ENCODE measurements at places on chromosomes 2 and 18.

- no peak for DNase-seq
These were observed 105.5 kb upstream of the ACKR3 start for GRCh38 chr2:236464140-236464539.

- no peak for DNase-seq
These were observed 9.3 kb upstream of the EFHD1 start for GRCh38 chr2:232623768-232624765.

GRCh38 chr18:22471546-22472131, 53.9 kb upstream of the CTAGE1 start:
- no peak for DNase-seq

GRCh38 chr2:184169366-184169765, 429.0 kb upstream of the ZNF804A start:
- DNase-seq, result no peak

DNA sequence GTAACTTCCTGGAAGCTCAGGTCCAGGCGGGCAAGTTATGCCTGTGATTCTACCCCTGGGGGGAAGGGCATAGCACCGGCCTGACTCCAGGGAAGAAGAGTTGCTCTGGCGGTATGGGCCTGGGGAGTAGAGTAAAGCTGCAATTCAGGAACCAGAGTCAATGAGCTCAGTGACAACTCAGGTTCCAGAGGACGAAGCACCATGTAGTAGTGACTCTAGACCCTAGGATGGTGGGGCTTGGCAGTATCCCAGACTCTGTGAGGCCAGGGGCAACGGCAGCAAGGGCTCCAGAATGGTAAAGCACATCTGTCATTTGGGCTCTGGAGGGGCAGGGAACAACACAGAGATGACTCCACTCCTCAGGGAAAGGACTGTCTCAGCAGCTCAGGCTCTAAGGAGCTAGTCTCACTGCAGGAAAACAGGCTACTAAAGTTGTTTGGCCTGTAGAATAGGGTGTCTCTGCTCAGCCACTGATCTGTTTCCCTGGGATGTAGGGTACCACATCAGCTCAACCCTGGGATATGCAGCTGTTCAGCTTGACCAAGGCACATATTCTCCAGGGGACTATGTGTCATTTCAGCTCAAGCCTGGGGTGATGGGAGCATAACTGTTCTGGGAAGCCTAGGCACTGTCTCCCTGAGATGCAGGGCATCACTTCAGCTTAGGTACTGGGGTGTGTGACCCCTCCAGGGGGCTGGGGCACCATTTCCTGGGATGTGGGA, 36.2 kb upstream of the RHOB start:
- DNase-seq, result no peak

GRCh38 chr2:236107942-236108625, 60.1 kb downstream of the GBX2 start:
- no peak for DNase-seq

DNA sequence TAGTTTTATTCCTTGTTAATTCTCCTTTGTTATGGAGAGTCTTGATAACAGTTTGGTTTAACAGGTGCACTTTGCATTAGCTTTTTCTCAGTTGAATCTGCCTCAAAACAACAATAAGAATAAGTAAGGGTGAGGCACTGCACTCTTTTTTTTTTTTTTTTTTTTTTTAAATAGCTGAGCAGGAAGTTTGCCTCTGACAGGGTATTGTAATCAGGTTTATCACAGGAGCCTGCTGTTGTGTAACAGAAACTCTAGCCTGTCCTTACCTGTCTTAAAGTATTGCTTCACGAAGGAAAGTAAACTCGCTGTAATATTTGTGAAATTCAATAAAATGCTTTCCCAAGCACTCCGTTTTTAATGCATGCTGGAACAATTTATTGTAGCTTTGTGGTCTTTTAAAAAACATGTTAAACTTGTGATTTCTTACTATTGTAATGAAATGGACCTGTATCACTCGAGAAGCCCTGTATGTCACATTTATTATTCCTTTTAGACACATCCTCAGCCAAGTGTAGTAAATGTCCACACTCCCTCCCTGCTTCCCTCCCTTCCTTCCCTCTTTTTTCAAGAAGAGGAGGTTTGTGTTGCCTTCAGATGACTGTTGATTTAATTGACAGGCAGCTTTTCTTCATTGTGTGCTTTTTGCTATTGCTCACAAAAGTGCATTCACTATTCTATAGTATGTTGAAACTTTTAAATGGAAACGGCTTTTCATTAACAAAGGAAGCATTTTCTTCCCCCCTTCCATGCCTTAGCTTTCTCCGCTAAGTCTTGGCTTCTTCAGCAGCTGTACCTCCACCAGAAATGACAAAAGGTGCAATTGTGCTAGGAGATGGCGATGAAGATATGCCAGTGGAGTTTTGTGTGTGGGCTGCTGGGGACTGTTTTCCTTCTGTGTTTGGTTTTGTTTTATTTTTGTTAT, 52.7 kb downstream of the TAF1B start:
- no peak for DNase-seq

DNA sequence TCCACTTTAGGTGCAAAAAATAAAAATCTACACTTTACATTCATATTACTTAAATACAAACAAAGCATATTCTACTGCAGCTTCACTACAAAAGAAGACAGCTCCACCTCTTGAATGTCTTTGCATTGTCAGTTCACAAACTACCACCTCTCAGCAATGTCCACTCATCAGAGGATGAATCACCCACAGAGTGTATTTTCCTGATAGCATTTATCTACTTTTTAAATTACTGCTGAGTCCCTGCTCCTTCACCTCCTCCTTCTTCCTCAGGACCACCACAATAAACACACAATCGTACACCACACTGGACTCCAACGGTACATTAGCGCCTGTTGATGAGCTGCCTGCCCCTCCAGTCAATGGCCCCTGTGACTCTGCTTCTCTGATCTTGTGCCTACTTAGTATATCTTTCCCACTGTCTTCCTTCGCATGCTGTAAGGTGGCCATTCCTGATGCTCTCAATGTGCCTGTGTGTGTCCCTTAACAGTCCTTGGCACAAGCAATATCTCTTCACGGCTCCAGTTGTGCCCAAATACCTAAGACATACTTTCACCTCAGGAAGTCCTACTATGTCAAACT, 120.9 kb downstream of the DHRS9 start:
- DNase-seq, result no peak

GRCh38 chr2:117481608-117482007, 332.9 kb upstream of the DDX18 start:
- DNase-seq, result no peak

DNA sequence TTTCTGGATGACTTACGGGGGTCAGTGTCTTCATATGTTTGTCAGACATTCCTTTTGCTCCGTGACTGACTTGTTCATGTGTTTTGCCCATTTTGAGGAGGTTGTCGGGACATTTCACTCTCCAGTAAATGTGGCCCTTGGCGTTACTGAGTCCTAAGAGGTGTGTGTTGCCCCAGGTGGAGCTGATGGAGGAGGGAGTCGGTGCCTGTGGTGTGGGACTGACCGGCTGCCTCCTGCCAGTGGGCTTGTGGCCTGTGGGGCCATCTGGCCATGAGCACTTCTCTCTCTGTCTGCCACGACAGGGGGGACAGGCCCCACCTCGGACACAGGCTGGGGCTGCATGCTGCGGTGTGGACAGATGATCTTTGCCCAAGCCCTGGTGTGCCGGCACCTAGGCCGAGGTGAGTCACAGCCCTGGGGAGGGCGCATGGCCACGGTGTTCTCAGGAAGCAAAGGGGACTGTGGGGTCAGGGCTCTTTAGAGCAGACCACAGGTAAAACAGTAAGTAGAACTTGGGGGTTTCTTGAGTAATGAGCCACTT, 15.8 kb downstream of the ATG4B start:
- DNase-seq, result no peak

DNA sequence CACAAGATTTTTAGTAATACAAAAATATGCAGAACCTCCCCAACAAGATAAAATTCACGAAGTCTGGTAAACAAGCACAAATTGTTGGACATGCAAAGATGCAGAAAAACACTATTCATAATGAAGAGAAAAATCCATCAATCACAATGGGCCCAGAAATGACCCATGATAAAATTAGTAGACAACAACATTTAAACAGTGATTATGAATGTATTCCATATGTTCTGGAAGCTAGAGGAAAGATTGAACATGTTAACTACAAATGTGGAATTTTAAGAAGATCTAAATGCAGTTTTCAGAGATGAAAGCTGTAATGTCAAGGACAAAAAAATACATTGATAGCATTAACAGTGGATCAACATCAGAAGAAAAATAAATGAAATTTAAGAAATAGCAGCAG, 243.3 kb upstream of the LINC00305 start:
- DNase-seq, result no peak

DNA sequence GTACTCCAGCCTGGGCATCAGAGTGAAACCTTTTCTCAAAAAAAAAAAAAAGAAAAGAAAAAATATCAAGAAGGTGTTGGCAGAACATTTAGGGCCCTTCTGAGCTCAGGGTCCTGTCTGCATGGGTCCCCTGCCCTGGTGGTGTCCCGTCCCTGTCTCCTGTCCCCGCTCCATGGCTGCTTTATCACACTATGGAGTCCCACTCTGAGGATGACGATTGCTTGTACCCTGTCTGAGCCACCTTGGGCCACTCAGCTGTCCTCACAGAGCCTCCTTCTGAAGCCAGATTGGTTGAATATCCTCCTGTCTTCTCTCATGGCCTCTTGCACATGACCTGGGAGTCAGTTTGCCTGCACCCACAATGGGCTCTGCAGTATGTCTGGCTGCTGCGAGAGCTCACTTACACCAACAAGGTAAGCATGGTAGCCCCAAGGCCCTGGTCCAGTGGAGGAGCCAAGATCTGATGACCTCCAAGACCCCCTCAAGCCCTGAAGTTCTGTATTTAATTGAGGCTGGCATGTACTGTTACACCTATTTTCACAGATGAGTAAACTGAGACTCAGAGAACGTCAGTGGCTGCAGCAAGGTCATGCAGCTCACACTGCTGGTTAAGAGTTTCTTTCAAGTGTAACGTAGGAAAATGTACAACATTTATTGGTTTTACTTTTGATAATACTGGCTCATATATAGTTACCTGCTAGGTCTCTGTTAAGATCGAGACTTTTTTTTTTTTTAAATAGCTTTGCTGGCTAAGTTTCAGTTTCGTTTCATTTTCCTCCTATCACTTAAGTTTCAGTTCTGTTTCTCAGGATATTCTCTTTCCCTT, 16.9 kb upstream of the ZCCHC2 start:
- no peak for DNase-seq
